T-helper 17 cell (primary cell): ENCODE measurements at places on chromosomes 11 and 22. TPM values are rescaled to one million over a fixed set of nuclear protein-coding genes. Genes with fewer than 3 reads are reported as not detected.
A peak's percentile ranks its signal among the peaks of the same experiment; 100 is the strongest.

Gene PANX3
- total RNA-seq = not detected

Gene CCDC87
- 0.63 TPM for total RNA-seq

Gene KLHL22
- total RNA-seq = 28.1 TPM

Gene SCUBE1
- not detected for total RNA-seq

Gene CFAP300
- not detected for total RNA-seq

Gene ACRV1
- not detected for total RNA-seq

Gene OR52H1
- not detected for total RNA-seq

- H3K27me3 ChIP-seq = peaks cover 25% of the 10 kb centered on the region
- peak overlapping the region; percentile 75 for H3K4me3 ChIP-seq
- H3K36me3 ChIP-seq = peaks cover 4% of the 10 kb centered on the region
- H3K4me1 ChIP-seq = peaks cover 8% of the 10 kb centered on the region
- peak; percentile 43 for DNase-seq
- H3K27ac ChIP-seq = peak overlapping the region; percentile 85
Observed at GRCh38 chr22:23521441-23522113, 58.5 kb downstream of the IGLL1 start.

DNA sequence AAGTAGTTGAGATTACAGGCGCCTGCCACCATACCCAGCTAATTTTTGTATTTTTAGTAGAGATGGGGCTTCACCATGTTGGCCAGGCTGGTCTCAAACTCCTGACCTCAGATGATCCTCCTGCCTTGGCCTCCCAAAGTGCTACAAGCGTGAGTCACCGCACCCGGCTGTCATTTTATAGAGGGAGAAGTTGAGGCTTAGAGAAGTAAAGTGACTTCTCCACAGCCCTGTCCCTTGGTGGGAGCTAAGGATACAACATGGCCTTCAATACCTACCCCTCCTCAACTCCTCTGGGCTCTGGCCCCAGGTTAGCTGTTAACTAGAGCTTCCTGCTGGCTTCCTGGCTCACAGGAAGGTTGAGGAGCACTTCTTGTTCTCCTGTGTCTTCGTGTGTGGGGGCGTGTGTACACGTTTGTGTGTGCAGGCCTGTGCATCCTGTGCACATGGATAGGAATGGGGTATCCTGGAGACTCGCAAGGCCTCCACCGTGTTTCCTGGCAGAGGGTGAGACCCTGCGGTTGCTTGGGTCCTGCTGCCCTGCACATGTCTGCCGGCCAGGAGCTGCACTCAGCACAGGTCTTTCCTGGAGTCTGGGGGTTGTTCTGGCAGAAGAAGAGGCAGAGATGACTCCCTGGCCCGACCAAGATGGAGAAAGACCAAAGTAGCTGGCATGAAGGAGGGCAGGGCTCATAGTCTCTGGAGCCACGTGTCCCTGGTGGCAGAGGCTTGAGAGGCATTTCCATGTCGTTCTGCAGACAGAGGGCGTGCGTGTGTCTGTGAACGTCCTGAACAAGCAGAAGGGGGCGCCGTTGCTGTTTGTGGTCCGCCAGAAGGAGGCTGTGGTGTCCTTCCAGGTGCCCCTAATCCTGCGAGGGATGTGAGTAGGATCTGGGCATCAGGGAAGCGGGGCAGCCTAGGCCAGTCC is 2.4 kb downstream of the SIDT2 start:
- no peaks in the 10 kb centered on the region for H3K27me3 ChIP-seq
- H3K4me1 ChIP-seq = peaks cover 24% of the 10 kb centered on the region
- peak overlapping the region; percentile 91 for H3K27ac ChIP-seq
- H3K36me3 ChIP-seq = no peaks in the 10 kb centered on the region
- DNase-seq = peak; percentile 48
- H3K4me3 ChIP-seq = peak overlapping the region; percentile 80

- DNase-seq = no peak
- H3K27ac ChIP-seq = peak overlapping the region; percentile 80
- H3K27me3 ChIP-seq = no peaks in the 10 kb centered on the region
- H3K36me3 ChIP-seq = peaks cover 9% of the 10 kb centered on the region
Observed at GRCh38 chr22:41825376-41825775, 7.5 kb upstream of the SREBF2 start.

DNA sequence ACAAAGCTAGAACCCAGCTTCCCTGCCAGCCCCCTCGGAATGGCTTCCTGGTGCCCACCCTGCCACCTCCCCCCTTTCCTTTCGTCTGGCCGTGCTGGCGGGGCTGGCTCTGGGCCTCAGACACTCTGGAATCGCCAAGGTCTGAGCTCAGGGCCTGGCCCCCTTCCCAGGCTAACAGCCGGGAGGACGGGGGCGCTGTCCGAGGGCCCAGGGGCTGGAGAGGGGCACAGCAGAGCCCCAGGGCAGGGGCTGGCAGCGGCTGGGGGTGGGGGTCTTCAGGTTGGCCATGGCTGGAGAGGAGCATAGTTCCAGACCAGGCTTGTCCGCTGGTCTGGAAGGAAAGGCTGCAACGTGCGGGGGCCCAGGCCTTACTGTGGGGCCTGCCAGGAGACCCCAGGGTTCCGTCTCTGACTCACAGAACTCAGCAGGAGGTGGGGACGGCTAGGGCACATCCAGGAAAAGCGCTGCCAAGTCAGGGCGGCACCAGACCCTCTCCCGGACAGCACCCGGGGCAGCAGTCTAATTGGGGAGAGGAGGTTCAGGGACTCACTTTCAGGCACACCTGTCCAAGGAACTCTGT is 861 bp upstream of the LTBP3 start:
- DNase-seq = no peak
- H3K4me1 ChIP-seq = peaks cover 50% of the 10 kb centered on the region
- peak overlapping the region; percentile 96 for H3K27ac ChIP-seq
- peak overlapping the region; percentile 77 for H3K4me3 ChIP-seq
- no peaks in the 10 kb centered on the region for H3K36me3 ChIP-seq
- H3K27me3 ChIP-seq = no peaks in the 10 kb centered on the region

GRCh38 chr11:124669193-124669592 is 4.3 kb downstream of the SIAE start:
- no peak overlapping the region for H3K4me3 ChIP-seq
- peaks cover 26% of the 10 kb centered on the region for H3K4me1 ChIP-seq
- no peak overlapping the region for H3K27ac ChIP-seq
- no peaks in the 10 kb centered on the region for H3K27me3 ChIP-seq
- peak; percentile 33 for DNase-seq
- H3K36me3 ChIP-seq = no peaks in the 10 kb centered on the region

DNA sequence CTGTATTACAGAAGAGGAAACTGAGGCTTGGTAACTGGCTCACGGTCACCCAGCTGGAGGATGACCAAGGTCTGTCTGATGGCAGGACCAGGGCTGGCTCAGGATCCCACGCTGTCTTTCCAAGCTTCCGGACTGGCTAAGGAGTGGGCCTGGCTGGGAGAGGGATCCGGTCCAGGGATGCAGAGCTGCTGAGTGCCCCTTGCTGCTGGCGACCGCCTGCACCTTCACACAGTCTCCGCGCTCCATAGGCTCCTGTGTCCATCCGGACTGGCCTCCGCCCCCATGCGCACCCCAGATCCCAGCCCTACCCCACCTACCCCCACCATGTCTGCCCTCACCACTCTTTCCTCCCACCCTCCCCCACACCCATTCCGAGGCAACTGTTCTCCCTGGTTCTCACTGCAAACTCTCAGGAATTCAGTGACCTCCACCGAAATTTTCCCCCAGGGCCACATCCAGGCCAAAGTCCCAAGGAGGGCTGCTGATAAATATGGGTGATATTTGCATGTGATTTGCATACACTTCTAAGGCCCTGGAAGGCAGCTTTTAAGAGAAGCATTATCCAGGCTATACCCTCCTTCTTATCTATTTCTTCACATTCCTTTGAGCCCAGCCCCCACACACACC is 48.5 kb upstream of the SLC35C1 start:
- no peak for DNase-seq
- no peaks in the 10 kb centered on the region for H3K4me1 ChIP-seq
- peaks cover 49% of the 10 kb centered on the region for H3K27me3 ChIP-seq
- no peak overlapping the region for H3K4me3 ChIP-seq

DNA sequence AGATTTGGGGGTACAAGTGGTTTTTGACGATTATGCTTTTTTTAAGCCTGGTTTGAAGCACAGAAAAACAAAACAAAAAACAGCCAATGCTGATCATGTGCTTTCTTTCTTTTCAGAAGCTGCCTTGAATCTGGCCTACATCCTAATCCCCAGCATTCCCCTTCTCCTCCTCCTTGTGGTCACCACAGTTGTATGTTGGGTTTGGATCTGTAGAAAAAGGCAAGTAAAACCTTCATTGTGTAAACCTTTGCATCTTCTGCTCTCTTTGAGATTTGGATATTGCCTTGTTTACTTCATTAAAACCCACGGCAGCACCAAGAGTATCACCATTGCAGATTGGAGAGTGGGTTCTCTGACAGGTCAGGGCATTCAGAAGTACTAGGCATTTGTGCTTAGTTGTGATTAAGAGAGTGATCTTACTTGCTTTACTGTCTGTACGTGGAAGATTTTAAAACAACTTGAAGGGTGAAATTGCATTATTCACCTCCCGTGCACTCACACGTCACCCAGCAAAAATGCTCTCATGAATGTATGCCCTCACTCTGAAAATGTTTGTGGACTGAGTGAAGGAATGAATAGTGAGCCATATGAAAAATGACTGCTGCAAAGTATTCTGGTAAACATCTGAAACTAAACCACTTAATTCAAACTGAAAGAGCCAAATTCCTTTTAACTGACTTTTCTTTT is 17.0 kb downstream of the LAYN start:
- H3K36me3 ChIP-seq = no peaks in the 10 kb centered on the region
- DNase-seq = no peak
- H3K27me3 ChIP-seq = peaks cover 22% of the 10 kb centered on the region
- H3K4me1 ChIP-seq = no peaks in the 10 kb centered on the region
- H3K4me3 ChIP-seq = no peak overlapping the region
- H3K27ac ChIP-seq = no peak overlapping the region

GRCh38 chr11:80990885-80991284 is 1550.1 kb upstream of the TENM4 start:
- no peaks in the 10 kb centered on the region for H3K4me1 ChIP-seq
- H3K36me3 ChIP-seq = no peaks in the 10 kb centered on the region
- H3K27ac ChIP-seq = no peak overlapping the region
- no peak overlapping the region for H3K4me3 ChIP-seq
- H3K27me3 ChIP-seq = no peaks in the 10 kb centered on the region

GRCh38 chr11:110075105-110075846 is 17.9 kb upstream of the ZC3H12C start:
- H3K4me1 ChIP-seq = no peaks in the 10 kb centered on the region
- H3K4me3 ChIP-seq = no peak overlapping the region
- peaks cover 24% of the 10 kb centered on the region for H3K27me3 ChIP-seq
- H3K27ac ChIP-seq = no peak overlapping the region

- H3K27me3 ChIP-seq = peaks cover 16% of the 10 kb centered on the region
- H3K27ac ChIP-seq = peak overlapping the region; percentile 2
- H3K4me1 ChIP-seq = peaks cover 20% of the 10 kb centered on the region
- H3K4me3 ChIP-seq = peak overlapping the region; percentile 89
Observed at GRCh38 chr22:37804352-37804880, 3.3 kb upstream of the GCAT start.

DNA sequence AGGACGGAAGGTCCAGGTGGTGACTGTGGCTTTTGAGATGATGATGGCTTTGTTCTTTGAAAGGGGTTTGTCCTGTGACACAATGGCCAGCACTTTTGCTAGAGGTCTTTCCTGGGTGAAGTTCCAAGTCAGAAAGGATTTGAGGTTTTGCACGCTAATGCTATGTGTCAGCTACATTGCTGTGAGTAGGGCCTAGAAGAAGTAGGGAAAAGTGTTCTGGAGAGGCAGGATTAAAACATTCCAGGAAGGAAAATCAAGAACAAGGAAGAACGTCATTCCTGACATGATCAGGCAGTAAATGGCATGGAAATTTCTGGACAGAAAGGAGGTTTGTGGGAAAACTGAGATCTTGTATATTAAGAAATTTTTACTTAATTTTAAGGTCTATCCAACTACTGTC is 290.7 kb downstream of the NTM start:
- no peaks in the 10 kb centered on the region for H3K36me3 ChIP-seq
- H3K27ac ChIP-seq = no peak overlapping the region
- no peaks in the 10 kb centered on the region for H3K4me1 ChIP-seq
- DNase-seq = no peak
- no peak overlapping the region for H3K4me3 ChIP-seq

DNA sequence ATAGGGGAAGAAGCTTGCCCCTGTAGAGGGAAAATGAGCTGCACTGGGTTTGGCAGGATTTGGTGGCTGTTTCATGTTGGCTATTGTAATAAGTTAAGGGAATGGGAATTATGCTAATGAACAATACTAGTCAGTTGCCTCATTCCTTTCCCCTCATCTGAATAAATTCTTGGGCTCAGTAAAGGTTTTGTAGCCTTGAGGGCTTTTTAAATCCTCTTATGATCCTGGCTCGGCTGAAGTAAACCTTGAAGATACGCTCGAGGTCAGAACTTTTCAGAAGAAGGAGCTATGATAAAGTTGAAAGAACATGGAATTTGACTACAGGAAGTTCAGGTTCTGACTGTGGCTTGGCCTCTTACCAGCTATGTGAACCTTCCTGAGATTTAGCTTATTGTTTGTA is 448.7 kb downstream of the RAB38 start:
- no peaks in the 10 kb centered on the region for H3K36me3 ChIP-seq
- no peak overlapping the region for H3K27ac ChIP-seq
- H3K27me3 ChIP-seq = no peaks in the 10 kb centered on the region
- H3K4me3 ChIP-seq = no peak overlapping the region
- no peak for DNase-seq
